ENCODE measurements at places on chromosomes 13 and 19.

DNA sequence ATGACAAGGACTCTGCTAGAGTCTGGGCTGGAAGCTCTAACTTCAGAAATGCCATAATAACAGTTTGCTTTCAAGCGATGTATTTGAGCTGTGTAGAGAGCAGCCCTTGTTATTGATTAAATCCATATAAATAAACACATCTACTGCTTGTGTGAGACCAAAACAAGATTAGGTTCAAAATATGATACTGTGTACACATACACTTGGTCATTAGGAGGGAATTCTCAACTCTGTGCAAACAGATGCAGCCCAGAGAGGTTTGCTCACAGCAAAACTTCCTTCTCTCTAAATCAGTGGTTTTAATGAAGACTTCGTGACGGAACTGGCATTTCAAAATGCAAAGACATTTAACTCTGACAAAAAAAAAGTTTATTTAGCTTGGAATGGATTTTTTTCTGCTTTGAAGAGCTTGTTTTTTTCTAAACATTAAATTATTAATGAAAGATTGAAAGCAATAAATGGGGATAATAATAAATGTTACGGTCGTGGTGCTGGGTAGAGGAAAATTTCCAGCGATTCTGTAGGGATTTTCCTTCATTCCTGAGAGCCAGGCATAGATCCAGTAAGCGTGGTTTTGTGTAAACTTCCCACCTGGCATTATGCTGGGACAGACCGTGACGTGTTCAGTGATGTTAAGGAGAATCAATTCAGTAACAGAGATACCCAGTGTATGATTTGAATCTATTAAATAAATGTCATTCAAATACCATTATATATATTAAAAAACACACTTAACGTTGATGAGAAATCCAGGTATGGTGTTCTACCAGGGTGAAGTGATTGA lies 213.7 kb downstream of the TEX29 start:
- no peak for DNase-seq

DNA sequence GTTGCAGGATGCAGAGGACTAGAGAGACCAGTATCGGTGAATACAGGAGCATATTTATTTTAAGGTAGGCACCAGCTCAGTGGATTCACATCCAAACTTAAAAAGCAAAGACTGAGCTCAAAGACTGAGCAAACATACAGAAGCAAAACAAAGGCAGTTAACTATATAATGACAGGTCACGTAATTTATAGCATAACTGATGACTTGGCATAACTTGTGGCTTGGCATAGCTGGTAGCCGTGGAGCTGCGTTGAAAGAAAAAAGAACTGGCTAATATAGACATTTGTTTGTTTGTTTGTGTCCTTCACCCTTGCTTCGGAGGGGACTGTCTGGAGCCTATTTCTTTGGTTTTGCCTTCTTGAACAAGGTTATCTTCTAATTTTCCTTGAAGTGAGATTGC lies 33.7 kb downstream of the ZNF493 start:
- DNase-seq, result no peak

- DNase-seq, result peak; percentile 88
These were observed 54.7 kb downstream of the ZNF787 start for GRCh38 chr19:56066152-56067023.

- no peak for DNase-seq
These were observed 21.4 kb downstream of the LCP1 start for GRCh38 chr13:46160471-46161066.

DNA sequence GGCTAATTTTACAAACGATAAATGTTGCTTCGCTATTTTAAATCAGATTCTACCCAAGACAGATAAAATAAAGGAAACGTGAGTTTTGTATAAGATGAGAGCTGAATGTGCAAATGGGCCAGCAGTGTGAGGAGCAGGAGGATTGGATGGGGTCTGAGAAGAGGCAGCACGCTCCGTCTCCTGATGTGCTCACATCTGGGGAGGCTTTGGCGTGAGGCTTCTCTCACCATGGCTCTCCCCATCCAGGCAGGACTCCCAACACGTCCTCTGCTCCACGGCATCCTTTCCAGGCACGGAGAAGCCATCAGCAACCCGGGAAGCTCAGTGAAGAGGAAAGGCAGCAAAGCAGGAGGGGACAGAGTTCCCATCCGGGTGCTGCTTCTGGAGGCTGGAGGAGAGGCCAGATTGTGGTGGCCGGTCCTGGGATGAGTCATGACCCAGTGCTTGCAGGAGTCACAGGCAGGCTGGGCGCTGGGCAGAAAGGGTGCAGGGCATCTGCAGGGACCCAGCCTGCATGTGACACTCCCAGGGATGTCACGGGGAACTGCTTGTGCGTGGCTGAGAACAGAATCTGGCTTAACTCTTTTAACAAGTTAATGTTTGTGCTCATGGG lies 47.5 kb downstream of the ZNF536 start:
- no peak for DNase-seq

DNA sequence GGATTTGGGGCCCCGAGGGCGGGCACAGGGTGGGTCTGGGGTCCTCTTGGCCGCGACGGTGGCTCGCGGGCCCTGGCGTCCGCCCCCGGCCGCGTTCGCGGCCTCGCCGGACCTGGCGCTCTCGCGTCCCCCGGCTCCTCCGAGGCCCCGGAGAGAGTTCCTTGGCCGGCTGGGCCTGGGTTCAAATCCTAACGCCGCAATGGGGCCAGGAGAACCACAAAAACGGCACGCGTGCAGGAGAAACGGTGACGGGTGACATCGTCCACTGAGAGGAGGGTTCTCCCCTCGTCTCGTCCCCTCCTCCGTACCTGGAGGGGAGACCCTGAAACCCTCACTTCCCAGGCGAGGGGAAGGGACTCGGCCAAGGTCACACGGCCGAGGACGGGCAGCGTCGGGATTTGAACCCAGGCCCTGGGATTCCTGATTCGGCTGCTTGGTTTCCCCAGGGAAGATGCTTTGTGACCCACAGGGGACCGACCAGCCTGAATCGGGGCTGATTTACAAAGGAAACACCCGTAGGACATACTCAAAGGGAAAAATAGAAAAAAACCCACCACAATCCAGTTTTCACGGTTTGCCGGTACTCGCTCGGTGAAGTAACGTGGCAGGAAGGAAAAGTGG lies 624 bp downstream of the SAFB start:
- peak; percentile 76 for DNase-seq

- DNase-seq, result no peak
These were observed 27.8 kb downstream of the COG3 start for GRCh38 chr13:45492538-45492937.

GRCh38 chr19:2187159-2187558 lies 23.4 kb downstream of the DOT1L start:
- DNase-seq, result no peak

DNA sequence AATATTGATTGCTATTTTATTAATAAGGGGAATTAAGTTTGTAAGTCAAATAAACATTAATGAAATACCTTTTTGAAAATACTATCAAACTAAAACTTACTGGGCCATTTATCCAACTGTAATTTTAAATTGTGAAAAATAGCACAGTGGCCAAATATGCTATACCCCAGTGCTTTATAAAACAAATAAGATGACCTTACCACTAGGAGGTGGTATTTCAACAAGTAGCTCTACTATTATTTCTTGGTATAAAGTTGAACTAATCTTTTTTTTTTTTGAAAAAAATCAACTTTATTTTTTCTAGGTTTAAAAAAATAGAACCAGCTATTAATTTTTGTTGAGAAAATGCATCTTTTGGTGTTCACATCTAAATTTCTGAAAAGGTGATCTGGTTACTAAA lies 14.7 kb downstream of the LACC1 start:
- no peak for DNase-seq

- no peak for DNase-seq
These were observed 60.8 kb downstream of the ALOX5AP start for GRCh38 chr13:30796132-30796572.

DNA sequence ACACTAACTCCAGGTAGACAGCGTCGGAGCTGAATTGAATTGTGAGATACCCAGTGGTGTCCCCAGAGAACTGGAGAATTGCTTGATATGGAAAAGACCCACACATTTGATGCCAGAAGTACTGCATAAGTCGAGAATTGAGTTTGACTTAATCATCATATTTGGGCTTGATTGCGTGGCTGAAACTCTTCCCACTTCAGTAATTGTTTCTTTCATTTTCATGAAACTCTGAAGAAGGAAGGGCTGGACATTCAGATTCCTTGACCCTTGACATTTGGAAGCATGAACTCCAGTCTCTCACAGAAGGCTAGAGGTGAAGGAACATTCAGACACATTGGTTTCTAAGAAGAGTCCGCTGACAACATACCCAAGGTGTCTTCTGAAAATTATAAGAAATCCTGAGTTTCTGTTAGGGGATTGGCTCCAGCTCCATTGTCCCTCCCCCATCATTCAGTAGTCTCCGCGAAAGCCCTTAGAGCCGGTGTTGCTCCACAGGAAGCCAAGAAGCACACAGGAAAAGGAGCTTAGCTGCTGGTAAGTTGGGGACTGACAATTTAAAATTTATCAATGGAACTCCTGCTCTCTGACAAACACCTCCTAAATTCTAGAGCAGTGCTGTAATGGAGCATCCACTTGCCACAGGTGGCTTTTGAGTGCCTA lies at the start of gene FPR2:
TSS of gene FPR2 (plus strand) at position 484 of the 660 bp plus-strand sequence. CDS start 7,479 bp downstream, outside the sequence.
- no peak for DNase-seq

DNA sequence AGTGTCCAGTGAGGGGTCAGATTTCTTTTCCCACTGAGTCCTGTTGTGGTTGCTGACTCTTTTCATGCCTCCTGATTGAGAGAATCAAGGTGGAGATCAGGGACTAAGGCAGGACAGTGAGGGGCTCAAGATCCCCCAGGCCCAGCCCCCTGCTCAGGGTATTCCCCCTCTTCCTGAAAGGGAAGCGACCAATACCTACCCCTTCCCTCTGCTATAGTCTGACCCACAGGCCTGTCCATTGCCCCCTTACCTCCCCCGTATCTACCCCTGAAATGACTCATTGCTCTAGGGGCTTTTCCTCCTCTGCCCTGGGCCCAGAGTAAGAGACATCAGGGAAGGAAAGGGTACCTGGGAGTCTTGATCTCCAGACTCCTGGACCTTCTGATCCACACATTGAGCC lies 1320.5 kb downstream of the UQCRFS1 start:
- no peak for DNase-seq

GRCh38 chr19:11208561-11209471 lies 11.5 kb upstream of the KANK2 start:
- no peak for DNase-seq

DNA sequence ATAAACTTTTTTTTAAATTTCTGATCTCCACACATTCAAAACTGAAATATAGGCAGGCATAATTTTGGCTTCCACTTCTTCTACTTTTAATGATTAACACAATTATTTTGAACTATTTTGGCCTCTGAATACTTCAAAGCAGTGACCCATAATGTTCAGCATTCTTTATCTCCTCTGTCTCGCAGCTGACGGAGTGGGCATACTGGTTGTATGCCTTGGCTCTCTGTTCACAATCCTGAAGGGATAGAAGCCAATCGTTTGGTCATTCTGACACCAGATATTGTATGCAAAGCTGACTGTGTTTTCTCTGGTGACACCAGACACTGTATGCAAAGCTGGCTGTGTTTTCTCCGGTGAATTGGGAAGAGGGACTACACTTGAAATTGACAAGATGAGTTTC lies 833.0 kb downstream of the EFNB2 start:
- DNase-seq, result no peak

GRCh38 chr19:2790194-2790556 lies 4.9 kb downstream of the THOP1 start:
- no peak for DNase-seq

GRCh38 chr19:18587962-18588610 lies 512 bp upstream of the REX1BD start:
- no peak for DNase-seq

DNA sequence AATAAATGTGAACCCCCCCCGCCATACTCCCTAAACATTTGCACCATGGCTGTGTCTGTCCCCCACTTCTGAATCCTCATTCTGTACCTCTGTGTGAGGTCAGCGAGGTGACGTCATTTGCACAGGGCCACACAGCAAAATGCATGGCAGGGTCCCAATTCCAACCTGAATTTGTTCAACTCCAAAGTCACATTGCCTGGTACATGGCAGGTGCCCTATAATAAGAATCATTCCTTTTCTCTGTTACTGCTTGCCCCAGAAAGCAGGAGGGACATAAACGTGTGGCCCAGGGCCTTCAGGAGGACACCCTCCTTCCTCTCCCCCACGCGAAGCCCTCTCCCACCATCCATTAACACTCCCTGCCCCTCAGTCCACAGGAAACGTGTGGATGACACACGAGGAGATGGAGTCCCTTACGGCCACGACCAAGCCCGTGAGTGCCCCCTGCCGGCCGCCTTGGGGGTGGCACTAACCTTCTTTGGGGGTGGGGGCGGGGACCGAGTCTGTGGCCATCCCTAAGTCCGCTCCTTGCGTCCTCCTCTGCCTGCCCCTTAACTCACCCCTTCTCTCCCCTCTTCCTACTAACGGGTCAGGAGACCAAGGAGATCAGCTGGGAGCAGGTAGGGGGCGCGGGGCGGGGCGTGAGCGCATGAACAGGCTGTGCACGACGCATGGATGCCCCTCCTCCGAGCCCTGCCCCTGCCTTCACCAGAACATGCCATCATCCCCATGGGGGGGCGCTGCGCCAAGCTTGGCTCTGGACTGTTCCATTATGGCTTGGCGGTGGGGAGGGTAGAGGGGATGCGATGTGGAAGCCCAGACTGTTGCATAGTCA lies 9.4 kb downstream of the HRC start:
- peak; percentile 95 for DNase-seq

DNA sequence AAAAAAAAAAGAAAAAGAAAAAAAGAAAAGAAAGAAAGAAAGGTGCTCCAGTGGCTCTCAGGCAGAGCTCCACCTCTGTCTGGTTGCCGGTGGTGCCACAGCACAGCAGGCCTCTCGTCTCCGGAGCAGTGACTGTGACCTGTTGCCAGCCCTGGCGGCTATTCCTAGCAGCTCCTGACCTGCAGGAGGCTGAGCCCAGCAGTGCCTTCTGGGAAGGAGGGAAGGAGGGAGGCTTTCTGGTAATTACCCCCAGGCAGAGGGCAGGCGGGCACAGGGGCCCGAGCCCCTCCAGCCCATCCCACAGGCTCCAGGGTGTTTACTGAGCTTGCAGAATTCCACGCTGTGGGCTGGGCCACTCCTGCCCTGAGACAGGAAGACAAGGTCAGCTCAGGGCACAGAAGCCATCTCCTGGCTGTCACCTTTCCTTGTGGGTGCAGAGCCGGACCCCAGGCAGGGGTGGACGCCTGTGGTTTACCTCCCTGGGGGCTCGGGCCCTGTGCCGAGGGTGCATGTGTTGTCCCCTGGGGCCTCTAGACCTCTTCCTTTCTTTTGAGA lies 77.9 kb downstream of the GNG7 start:
- DNase-seq, result no peak

- DNase-seq, result no peak
These were observed 1210.1 kb downstream of the DIAPH3 start for GRCh38 chr13:58953638-58954037.

DNA sequence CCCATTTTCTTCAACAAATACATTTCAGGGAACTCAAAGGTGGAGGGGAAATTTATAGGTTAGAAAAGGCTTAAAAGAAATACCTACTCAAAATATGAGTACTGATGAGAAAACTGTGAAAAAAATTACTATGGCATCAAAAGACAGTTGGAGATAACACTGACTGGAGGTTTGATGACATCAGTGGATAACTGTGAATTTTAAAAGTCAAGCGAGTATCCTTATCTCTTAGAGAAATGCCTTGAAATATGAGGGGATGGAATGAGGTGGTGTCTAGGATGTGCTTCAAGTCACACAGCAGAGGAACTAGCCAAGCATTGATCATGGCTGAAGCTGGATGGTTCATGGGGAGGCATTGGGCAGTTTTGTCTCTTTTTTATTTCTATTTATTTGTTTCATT lies 27.2 kb upstream of the SLC15A1 start:
- DNase-seq, result no peak

GRCh38 chr13:25902891-25903341 lies 148.9 kb downstream of the SHISA2 start:
- no peak for DNase-seq

Measured in activated CD8-positive, alpha-beta memory T cell treated with anti-CD3 and anti-CD28 coated beads for 24 hours (primary cell).